Adrenal gland (tissue), 19 donors: ENCODE measurements at places on chromosomes 2 and 18. TPM values are rescaled to one million over a fixed set of nuclear protein-coding genes. Genes with fewer than 3 reads are reported as not detected.

- no peaks in the 10 kb centered on the region for H3K36me3 ChIP-seq
- DNase-seq = peak; percentile 78
- H3K27ac ChIP-seq = peak within 1 kb of the TSS; percentile 76
- H3K27me3 ChIP-seq = no peaks in the 10 kb centered on the region
- peaks cover 37% of the 10 kb centered on the region for H3K4me1 ChIP-seq
Measured at GRCh38 chr2:25341753-25342371, at the start of gene DNMT3A. Gene DNMT3A (minus strand): TSS chr2:25341925. CDS start chr2:25313984, 27,941 bp downstream.

DNA sequence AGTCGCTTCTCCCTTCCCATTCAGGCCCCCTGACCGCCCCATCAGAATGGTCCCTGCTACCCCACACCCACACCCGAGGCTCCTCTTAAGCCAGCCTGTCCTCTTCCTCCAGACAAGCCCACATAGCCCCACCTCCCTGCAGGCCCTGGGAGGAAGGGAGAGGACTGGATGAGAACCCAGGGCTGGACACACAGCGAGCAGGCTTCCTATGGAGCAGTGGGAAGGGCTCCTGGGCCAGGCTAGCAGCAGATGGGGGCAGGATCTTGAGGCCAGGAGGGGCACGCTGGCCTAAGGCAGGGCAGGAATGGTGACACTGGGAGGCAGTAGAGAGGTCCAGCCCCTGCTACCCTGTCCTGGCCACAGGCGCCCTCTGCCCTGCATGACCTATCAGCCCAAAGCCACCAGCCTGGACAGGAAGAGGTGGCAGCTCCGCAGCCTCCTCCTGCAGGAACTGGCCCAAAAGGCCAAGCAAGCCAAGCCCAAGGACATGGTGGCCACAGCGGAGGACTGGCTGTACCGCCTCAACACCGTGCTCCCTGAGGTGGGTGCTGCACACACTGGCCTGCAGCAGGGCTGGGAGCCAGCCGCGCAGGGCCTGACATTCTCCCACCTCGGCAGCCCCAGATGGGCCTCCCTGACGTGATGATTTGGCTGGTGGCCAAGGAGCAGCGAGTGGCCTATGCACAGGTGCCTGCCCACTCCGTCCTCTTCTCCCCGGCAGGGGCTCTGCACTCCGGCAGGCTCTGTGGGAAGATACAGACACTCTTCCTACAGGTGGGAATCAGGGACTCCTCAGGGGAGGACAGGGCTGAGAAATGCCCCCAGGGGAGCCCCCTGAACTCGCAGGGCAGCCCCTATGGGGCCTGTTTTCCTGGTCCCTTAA lies 43.3 kb downstream of the FER1L5 start:
- H3K27me3 ChIP-seq = no peaks in the 10 kb centered on the region
- peaks cover 3% of the 10 kb centered on the region for H3K4me1 ChIP-seq
- no peak overlapping the region for H3K27ac ChIP-seq
- no peaks in the 10 kb centered on the region for H3K36me3 ChIP-seq
- DNase-seq = no peak
- no peak overlapping the region for H3K4me3 ChIP-seq

- H3K27ac ChIP-seq = no peak overlapping the region
- no peaks in the 10 kb centered on the region for H3K4me1 ChIP-seq
- DNase-seq = no peak
- H3K27me3 ChIP-seq = no peaks in the 10 kb centered on the region
- no peaks in the 10 kb centered on the region for H3K36me3 ChIP-seq
Measured at GRCh38 chr2:198017068-198017467, 212.7 kb downstream of the PLCL1 start.

GRCh38 chr2:16660114-16660513 lies 5.5 kb downstream of the CYRIA start:
- no peaks in the 10 kb centered on the region for H3K27me3 ChIP-seq
- no peak for DNase-seq
- H3K27ac ChIP-seq = peak overlapping the region; percentile 68

DNA sequence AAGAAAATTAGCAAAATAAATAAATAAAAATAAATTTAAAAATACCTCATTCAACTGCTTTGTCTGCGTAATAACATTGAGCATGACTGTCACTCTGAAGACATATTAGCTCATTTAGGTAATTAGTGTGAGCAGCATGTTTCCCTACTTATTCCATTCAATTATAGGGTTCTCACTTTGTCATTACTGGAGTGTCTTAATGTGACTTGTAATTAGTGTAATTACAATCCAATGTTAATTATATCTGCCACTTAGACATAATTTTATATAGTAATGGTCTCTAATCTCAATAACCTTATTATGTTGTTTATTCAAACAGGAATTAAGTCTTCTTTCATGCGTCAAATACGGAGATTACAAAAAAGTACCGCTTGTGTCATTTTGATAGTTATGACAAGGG lies 893.9 kb upstream of the ACVR2A start:
- H3K27me3 ChIP-seq = no peaks in the 10 kb centered on the region
- no peak overlapping the region for H3K27ac ChIP-seq
- H3K4me1 ChIP-seq = no peaks in the 10 kb centered on the region
- H3K36me3 ChIP-seq = no peaks in the 10 kb centered on the region
- no peak for DNase-seq
- H3K4me3 ChIP-seq = no peak overlapping the region

- no peak overlapping the region for H3K27ac ChIP-seq
- no peak for DNase-seq
- peaks cover 29% of the 10 kb centered on the region for H3K27me3 ChIP-seq
- no peak overlapping the region for H3K4me3 ChIP-seq
- H3K36me3 ChIP-seq = no peaks in the 10 kb centered on the region
Measured at GRCh38 chr2:86807468-86808275, 17.0 kb upstream of the CD8A start.

DNA sequence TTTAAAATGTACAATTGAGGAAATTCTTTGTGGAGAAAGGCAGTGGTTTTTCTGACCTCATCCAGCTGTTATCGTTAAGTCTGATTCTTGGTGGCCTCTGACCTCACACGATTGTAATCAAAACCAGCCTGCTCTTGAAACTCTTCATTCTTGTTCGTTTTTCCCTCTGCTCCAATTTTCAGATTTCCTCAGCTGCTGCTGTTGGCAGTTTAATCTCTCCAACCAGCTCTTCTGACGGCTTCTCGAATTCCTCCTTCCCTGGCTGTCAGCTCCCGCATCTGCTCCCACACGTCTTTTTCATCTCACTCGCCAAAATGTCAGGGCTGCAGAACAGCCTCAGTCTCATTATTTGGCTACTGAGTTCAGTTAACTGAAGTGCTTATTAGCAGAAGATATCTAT lies 136.1 kb downstream of the DCDC2C start:
- no peak overlapping the region for H3K4me3 ChIP-seq
- no peak for DNase-seq
- no peaks in the 10 kb centered on the region for H3K27me3 ChIP-seq
- H3K27ac ChIP-seq = no peak overlapping the region
- H3K36me3 ChIP-seq = no peaks in the 10 kb centered on the region

- no peak overlapping the region for H3K4me3 ChIP-seq
- H3K4me1 ChIP-seq = no peaks in the 10 kb centered on the region
- no peak overlapping the region for H3K27ac ChIP-seq
Measured at GRCh38 chr2:9292426-9292825, 85.8 kb downstream of the ASAP2 start.

The TCF23 gene
- total RNA-seq = 0.08 TPM

The MCFD2 gene
- 204 TPM for total RNA-seq
